D341Med (cell line): ENCODE measurements at places on chromosomes 1 and 21.

DNA sequence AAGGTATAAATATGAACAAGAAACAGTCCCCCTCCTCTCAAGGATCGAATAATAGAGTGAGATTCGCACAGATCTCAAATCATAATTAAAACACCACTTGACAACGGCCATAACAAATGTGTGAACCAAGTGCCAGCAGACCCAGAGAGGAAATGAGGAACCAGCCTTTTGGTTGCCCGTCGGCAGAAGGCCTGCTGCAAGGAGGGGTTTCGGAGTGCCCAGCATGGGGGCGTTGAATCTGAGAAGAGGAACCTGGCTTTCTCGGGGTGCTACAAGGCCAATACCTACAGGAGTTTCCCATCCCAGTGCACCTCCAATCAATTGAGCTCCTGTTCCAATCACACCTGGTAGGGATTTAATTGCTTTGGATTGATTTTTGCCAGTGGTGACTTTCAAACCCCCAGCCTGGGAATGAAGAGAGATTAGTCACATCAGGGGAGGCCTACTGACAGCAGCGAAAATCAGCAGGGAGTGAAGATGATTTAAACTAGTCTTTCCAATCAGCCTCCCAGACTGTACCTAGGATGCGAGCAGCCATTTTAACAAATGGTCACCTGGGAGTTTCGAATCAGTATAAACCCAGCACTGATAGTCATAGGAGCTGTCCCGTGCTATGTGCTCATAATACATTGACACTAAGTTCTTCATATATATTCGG, 263.8 kb downstream of the KAZN start:
- no peak for DNase-seq

- no peak for DNase-seq
Measured at GRCh38 chr1:232059726-232060374, 433.3 kb downstream of the DISC1 start.

DNA sequence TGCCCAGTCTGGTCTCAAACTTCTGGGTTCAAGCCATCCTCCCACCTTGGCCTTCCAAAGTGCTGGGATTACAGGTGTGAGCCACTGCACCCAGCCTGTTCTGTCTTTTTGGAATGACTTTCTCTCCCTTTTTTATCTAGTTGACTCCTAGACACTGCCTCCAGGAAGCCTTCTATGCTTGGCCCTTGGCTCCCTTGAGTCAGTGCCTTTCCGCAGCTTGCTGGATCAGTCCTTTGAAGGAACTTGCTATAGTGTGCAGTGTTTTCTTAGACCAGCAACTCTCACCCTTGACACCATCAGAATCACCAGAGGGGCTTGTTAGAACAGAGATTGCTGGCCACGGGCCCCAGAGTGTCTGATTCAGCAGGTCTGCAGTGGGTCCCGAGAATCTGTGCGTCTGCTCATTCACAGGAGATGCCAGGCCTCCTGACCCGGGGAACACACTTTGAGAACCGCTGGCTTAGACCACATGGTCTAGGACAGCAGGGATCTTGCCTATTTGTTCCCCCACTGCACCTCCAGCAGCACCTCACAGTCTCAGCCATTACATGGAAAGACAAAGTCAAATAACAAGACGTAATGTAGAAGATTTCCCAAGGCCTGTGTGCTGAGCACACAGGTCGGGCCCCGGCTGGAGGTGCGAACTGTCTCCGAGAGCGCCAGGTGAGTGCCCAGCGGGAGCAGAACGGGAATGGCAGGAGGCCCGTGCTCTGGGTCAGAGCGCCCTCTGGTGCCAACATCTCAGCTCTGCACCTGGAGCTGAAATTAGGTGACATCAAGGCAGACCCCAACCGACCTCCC, 27.4 kb upstream of the CTPS1 start:
- DNase-seq = peak; percentile 88

- no peak for DNase-seq
Measured at GRCh38 chr1:9448132-9449109, 90.8 kb upstream of the SLC25A33 start.

DNA sequence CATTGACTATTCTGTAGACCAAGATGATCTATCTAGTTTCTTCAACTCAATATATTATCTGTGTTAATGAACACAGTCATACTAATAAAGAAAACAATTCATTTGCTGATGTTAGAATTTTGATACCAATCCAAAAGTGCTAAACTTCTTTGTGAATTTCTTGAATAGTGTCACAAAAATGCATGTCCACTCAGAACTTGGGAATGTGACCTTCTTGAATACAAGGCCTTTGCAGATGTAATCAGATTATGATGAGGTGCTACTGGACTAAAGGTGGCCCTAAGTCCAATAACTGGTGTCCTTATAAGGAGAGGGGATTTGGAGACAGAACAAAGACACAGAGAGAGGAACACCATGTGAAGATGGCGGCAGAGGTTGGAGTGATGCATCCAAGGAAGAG, 305.8 kb upstream of the ZP4 start:
- no peak for DNase-seq
